ENCODE measurements at places on chromosomes 16 and 17.

GRCh38 chr17:38733982-38734973, 4.1 kb downstream of the CISD3 start:
- no peak for DNase-seq

- DNase-seq: no peak
Measured at GRCh38 chr16:55655381-55655896, 349 bp upstream of the SLC6A2 start.

GRCh38 chr16:10390867-10391266, 5.0 kb downstream of the ATF7IP2 start:
- DNase-seq: no peak

DNA sequence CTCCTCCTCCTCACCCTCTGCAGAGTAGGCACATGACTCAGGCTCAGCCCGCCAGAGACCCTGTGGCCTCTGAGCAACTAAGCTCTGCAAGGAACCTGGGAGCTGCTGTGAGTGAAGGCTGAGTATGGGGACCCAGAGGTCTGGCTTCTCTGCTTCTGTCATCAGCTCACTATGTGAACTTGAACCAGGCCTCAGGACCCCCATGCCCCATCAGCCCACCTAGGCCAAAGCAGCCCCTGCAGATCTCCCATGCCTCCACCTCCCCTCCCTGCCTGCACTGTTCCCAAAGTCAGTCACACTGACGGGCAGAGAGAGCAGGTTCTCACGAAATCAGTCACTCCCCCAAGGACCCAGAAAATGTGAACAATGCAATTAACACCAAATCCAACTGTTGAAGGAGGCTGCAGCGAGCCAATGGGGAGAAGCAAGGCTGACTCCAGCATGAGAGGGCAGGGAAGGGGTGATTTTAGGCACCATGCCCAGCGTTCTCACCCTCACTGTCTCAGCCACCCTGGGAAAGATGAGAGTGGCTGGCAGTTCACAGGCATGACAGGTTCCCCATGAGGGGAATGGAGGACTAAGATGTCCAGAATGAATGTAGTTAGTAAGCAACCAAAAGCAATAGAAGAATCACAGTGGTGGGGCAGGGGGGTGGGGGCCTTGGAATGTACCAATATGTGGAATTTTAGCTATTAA, 60.6 kb downstream of the BEAN1 start:
- no peak for DNase-seq

- no peak for DNase-seq
Measured at GRCh38 chr17:50420419-50421112, 5.5 kb upstream of the ACSF2 start.

- DNase-seq: no peak
Measured at GRCh38 chr17:48441231-48441711, 11.3 kb upstream of the SKAP1 start.

Data from NCI-H1930 (cell line).